ENCODE measurements at places on chromosomes 2 and 18.

- DNase-seq = no peak
Measured at GRCh38 chr2:39620067-39620466, 45.6 kb upstream of the TMEM178A start.

DNA sequence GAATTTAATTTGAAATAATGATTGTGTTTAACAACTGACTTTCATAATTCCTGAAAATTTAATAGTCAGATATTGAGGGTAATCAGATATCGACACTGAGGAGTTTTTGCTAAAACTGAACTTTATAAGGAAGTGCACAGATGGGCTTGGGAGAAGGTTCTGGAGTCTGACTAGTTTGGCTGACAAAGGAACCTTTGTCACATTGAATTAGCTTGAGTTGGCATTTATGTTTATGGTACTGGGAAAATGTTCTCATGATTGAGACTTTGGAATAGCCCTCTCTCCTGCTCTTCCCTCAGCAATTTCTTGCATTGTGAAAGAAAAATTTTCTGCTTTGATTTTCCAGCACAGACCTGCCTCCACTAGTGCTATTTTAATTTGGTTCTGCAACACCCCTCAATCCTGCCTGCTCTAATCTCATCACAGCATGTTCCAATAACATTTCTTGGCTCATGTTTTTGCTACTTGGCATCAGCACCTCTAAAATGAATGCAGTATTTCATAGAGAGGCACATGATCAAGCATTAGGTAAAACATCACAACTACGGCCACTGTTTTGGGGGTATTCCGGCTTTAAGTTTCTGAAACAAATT, 133.9 kb upstream of the FSHR start:
- DNase-seq = no peak

GRCh38 chr2:109471658-109472057, 142.1 kb downstream of the SEPTIN10 start:
- no peak for DNase-seq

GRCh38 chr2:43193652-43194120, 32.7 kb downstream of the ZFP36L2 start:
- DNase-seq = no peak

DNA sequence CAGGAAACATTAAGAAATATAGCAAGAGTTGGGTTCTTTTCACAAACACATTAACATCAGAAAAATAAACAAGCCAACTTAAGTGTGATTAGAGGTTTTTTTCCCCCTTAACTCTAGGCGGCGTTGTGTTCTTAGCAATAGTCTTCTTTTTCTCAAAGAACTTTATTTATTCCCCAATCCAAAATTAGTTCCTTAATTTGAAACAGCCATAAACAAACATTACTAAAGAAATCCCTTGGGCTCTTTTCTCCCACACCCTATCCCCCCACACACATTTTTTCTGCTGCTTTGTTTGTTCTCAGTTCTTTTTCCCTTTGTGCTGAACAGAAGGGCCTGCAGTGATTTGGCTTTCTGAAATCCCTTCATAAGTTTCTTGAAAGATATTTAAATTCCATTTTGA, 13.2 kb upstream of the MYO1B start:
- DNase-seq = no peak

GRCh38 chr2:54610700-54611099, 112.8 kb upstream of the EML6 start:
- DNase-seq = no peak

- DNase-seq = no peak
Measured at GRCh38 chr2:189104934-189105333, 74.6 kb downstream of the COL5A2 start.

GRCh38 chr2:151619337-151619989, 114.8 kb downstream of the NEB start:
- no peak for DNase-seq

DNA sequence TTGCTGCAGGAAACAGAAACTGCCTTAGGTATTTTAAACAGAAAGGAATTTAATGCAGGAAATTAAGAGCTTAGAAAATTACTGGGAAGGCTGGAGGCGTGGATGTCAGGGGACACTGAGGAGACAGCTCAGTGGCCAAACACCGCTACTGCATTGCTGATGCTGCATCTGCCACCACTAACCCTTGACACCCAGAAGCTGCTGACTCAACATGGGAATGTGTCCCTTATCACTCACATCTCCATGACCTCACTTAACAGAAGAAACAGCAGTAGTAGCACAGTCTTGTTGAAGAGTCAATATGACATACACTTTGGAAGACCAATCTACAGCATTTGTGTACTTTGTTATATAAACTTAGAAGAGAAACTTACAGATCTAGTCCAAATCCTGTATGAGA, 906.1 kb downstream of the SLC4A3 start:
- peak; percentile 13 for DNase-seq

GRCh38 chr2:19802086-19802841, 99.5 kb downstream of the TTC32 start:
- no peak for DNase-seq

DNA sequence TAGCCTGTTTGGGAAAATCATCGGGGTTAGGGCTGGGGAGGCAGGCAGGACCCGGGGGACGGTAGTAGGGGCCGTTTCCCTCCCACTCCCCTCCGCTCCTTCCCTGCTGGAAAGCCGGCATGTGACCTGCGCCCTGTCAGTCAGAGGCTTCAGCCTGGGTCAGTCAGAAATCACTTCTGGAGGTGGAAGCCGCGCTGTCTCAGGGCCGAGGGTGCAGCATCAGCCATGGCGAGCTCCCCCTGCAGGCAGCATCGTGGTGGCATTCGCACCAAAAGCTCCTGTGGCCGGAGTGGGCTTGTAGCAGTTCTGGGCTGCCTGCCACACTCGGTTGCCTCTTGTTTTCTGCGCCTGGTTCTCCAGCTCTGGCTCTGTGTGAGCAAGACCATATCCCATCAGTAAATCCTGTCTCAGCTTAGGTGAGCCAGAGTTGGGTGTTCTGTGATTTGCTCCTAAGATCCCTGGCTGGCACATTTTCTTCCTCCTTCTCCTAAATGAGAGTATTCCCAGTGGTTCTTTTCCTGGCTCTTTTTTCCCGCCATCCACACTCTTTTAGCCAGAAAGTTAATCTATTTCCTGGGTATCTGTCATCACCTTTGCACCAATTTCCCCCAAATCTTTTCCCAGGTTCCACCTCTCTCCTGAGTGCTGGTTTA, 123.9 kb upstream of the CD302 start:
- DNase-seq = peak; percentile 80

DNA sequence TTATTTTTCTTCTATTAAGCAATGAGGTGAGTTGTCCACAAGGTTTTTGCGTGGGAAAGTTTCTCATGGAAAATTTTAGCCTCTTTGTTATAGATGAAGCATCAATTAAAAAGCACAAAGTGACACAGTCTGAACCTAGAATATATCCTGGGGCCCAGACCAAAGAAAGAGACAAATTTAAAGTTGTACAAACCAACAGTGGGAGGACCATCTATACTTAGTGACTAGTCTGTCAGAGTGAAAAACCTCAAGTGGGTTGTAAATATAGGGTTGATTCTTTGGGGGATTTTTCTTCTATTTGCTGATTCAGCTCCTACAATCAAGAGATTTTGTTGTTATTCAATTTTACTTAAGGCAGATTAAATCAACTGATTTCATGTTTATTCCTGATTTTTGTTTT, 256.2 kb downstream of the SATB2 start:
- DNase-seq = peak; percentile 15

DNA sequence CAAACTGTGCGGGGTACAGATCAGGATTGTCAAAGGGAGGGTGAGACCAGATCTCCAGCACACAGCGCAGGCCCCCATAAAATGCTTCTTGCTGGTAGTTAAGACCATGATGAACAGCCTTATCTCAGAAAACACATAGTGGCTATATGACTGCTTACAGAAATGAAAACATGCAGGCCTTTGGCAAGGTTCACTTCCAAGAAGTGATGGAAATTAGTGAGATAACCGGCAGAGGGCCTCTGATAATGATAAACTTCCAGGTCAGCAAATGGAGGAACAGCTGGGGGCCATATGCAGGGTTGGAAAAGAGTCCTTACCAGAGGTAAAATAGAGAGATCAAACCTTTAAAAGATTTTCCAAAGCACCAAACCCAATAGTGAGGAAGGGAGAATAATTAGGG, 46.6 kb downstream of the CFAP221 start:
- no peak for DNase-seq

- DNase-seq = no peak
Measured at GRCh38 chr2:46252891-46253659, 44.1 kb upstream of the EPAS1 start.

DNA sequence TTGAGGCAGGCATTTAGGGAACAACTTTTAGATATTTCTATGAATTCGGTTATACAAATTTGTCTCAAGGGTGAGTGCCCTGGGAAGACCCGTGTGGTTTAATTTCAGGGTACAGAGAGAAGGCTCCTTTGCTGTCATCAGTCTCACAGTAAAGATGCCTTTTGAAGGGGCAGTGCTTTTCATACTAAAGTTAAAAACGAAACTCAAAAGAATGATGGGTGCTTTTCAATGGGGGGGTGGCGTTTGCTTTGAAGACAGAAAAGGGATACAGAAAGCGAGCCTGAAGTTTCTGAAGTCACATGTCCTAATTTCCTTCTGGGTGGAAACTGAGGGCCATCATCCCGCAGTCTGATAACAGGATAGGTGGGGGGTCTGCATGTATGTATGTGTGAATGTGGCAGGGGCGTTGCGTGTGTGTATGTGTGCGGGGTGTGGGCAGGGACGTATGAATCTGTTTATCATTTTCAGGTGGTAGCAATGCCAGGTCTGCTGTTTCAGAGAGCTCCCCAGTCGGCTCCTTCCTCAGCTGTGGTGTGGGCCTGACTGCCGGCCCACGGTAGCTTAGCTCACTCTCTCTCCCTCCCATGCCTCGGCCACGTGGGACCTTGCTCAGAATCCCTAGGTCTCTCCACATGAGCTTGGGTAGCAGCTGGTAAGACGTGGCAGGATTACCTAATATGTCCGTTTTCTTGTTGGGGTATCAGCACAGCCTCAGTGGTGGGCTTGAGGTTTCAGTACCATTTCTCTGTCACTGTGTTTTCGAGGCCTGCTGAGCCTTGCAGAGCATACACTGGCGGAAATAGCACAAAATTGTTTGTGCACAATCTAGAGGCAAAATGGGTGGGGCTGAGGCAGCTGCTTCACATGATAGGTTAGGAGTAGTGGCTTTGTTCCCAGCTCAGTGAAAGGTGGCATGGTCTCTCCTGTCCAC, 32.7 kb downstream of the ARHGAP25 start:
- DNase-seq = no peak

DNA sequence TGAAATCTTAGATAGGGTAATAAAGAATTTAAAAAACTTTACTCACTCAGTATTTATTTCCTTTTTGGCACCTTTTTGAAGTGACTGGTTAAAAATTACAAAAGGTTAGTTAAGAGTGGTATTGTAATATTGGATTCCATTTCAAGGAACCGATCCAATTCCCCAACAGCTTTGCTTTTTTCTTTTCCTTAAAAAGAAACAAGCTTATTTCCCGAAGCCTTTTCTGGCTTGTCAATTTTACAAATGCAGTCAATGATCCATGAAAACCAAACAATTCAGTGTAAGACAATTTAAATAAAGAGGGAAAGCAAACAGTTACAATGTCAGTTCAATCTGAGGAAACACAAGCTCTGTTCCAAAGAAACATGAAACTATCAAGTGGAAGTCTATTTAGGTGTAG, 200.2 kb downstream of the RIT2 start:
- no peak for DNase-seq

GRCh38 chr2:184463102-184463865, 135.0 kb upstream of the ZNF804A start:
- no peak for DNase-seq

DNA sequence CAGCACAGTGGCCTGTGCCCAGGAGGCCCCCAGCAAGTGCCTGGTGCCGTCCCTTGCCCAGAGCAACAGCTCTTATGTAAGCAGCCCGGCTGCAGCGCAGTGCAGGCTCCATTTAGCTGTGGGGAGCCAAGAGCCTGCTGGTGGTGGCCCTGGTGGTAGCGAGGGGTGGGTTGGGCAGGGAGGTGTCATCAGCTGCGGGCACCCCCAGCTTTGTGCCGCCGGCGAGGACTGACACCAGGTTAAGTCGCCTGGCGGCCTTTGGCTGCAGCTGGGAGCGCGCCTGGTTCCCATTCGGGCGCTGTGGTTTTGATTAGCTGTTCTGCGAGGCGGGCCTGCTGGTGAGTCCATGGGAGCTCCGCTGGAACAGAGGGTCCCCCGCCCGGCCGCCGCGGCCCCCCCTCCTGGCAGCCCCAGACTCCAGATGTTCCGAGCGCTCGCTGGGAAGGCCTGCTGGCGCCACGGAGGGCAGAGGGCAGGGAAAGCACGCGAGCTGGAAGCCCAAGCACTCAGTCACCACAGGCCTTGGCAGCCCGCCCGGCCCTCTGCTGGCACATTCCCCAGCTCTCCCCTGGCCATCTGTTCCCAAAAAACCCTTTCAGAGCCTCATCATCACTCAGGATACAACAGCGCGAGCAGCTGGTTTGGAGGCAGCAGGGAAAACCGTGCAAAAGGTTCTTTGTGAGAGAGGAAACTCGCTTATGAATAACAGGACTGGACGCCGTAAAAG, 18.4 kb downstream of the ATOH8 start:
- DNase-seq = no peak

- no peak for DNase-seq
Measured at GRCh38 chr2:228841475-228841874, 429.6 kb downstream of the PID1 start.

DNA sequence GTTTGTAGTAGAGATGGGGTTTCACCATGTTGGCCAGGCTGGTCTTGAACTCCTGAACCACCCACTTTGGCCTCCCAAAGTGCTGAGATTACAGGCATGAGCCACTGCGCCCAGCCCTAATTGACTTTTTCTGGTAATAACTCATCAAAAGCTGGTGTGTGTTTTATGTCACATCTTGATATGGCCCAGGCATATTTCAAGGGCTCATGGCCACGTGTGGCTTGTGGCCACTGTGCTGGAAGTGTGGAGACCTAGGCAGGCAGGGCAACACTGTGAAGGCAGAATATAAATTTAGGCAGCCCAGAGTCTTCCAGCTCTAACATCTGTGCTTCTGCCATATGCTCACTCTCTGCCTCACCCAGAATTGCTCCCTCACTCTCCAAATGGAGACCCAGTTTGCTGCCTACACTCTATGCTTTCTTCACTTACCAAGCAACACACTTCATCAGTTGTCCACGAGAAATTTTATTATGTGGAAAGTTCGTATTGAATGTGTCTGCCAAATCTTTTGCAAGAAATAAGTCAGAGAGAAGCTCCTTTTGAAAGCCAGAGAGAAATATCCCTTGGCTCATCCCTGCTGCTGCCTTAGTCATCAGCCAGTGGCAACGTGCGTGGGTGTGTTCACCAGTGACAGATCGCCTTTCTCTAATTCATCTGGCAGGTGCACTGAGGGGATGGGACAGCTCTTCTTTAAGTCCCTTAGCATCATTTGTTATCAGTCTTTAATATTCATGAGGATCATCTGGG, 129.4 kb upstream of the CXCR4 start:
- DNase-seq = no peak

GRCh38 chr2:227186751-227187150, 22.3 kb downstream of the COL4A3 start:
- DNase-seq = no peak

- no peak for DNase-seq
Measured at GRCh38 chr2:176161825-176162626, 4.9 kb downstream of the HOXD3 start.

GRCh38 chr18:62755946-62756345, 40.6 kb downstream of the PHLPP1 start:
- DNase-seq = no peak
